ENCODE measurements at places on chromosomes 16 and 17. TPM values are rescaled to one million over a fixed set of nuclear protein-coding genes. Genes with fewer than 3 reads are reported as not detected.

DNA sequence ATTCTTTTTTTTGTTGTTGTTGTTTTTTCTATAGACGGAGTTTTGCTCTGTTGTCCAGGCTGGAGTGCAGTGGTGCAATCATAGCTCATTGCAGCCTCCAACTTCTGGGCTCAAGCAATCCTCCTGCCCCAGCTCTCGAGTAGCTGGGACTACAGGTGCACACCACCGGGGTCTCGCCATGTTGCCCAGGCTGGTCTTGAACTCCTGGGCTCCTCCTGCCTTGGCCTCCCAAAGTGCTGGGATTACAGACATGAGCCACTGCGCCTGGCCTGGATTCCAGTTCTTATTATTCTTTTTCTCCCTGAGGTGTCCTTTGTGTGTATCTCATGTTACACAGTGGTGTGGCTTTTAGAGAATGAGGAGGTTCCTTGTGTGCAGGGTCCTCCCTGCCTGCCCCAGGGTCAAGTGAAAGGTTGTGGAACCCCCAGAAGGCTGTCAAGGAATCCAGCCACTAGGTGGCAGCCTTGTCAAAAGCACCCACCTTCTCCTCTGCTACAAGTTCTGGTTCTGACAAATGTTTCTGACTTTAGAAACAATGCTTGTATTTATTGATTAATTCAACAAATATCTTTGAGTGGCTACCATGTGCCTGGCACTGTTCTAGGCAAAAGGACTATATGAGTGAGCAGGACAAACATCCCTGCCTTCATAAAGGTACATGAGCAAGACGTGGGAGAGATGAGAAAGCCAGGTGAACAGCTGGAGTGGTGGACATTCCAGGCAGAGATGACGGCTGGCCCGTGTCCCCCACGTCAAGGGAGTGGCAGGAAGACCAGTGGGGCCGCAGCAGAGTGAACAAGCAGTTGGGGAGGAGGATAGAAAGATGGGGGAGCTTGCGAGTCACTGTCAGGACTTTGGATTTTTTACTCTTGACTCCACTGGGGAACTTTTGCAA is 112.4 kb downstream of the SPECC1 start:
- no peak overlapping the region for H3K27ac ChIP-seq
- H3K36me3 ChIP-seq: no peaks in the 10 kb centered on the region

The ADGRG3 gene
- 17.2 TPM for total RNA-seq

DNA sequence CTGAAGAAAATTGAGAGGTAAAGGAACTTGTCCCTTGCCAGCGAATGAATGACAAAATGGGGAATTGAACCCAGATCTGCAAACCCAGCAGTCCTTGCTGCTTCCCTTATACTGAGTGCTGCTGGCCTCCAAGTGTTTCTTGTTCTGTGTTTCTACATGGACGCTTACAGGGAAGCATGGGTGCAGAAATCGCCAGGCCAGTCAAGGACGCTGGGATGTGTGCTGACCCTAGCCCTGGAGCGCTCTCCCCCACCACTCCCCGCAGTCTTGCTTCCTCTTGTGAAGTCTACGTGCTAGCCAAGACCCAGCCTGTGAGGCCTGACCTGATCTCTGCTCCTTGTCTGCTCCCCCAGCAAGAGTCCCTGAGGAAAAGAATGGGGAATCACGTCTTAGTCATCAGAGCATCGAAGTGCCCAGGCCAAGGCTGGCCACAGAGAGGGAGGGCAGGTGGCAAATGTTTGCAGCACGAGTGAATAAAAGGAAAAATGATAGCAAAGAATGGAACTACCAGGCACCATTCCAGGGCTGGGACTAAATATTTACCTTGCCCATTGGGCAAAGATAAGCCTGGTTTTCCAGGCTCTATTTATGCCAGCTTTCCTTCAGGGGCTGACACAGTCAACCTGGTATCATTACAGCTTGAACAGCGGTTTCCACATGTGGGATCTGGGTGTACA is 17.4 kb downstream of the CA4 start:
- H3K36me3 ChIP-seq: no peaks in the 10 kb centered on the region
- H3K27ac ChIP-seq: peak overlapping the region; percentile 22
- no peaks in the 10 kb centered on the region for H3K27me3 ChIP-seq
- no peak overlapping the region for H3K4me3 ChIP-seq
- H3K4me1 ChIP-seq: peaks cover 65% of the 10 kb centered on the region

The OTOA gene
- 0.46 TPM for total RNA-seq

- DNase-seq: no peak
- no peaks in the 10 kb centered on the region for H3K27me3 ChIP-seq
- H3K27ac ChIP-seq: no peak overlapping the region
- no peaks in the 10 kb centered on the region for H3K36me3 ChIP-seq
Observed at GRCh38 chr16:72270531-72270930, 98.6 kb upstream of the PMFBP1 start.

DNA sequence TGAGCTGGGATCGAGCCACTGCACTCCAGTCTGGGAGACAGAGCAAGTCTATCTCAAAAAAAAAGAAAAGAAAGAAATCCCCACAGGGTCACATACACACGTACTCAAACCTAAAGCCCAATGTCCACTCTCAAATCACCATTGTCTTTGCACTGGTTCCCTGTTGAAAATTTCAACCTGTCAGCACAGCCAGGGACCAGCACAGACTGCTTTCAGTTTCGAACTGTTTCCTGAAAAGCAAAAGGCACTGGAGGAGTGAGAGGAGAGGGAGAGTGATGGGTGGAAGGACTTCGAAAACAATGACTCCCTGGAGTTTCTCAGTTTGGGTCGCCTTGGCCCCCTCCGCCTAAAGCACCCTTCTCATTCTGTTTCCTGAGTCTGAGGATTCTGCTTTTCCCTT is 9.0 kb upstream of the CD300C start:
- no peaks in the 10 kb centered on the region for H3K36me3 ChIP-seq
- no peaks in the 10 kb centered on the region for H3K27me3 ChIP-seq
- no peak overlapping the region for H3K4me3 ChIP-seq
- H3K27ac ChIP-seq: no peak overlapping the region

The NDEL1 gene
- total RNA-seq: 111 TPM

DNA sequence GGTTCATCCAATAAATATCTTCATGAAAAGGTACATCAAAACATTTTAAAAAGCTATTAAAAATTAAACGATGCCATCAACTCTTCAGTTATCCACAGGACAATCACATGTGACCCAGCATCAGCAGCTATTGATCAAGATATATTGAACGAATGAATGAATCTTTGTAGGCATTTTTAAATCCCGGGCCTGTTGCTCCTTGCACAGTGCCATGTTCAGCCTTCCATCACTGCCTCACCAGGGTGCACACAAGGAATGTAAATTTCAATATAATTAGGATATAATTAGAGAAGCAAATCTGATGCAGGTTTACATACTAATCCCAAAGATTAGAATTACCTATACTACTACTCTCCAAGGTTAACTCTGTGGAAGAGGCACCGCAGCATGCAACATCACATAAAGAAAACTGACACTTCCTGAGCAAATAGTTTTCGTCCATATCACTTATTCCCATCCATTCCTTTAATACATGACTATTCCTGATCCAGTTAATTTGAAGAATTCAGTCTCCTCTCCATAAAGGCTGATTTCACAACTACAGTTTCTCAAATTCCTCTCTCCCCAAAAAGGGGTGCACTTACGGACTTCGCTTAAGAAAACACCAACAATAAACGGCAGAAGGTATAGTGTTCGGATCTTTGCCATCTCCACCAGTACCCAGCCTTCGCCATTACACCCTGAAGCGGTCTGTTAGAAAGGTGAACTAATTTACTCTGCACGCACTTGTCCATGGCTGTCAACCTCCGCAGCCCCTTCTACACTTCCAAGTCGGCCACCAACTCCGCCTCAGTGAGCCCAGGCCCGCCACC is 938 bp downstream of the NCOR1 start:
- peaks cover 50% of the 10 kb centered on the region for H3K4me1 ChIP-seq
- no peaks in the 10 kb centered on the region for H3K36me3 ChIP-seq
- H3K27ac ChIP-seq: peak overlapping the region; percentile 98
- DNase-seq: no peak
- H3K27me3 ChIP-seq: no peaks in the 10 kb centered on the region

DNA sequence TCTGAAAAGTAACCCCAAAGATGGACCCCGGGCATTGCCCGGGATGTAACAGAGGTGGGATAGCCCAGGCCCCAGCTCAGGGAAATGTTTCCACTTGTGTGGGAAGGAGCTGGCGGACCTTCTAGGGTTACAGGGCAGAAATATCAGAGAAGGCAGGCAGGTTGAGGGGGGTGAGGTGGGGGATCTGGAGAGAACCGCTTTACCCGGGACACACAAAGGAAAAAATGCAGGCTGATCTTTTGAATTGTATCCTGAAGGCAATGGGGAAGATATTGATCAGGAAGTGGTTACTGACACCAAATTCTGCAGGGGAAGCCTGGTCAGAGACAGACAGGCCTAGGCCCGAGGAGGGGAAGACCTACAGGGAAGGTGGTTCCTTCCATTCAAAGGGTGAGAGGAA is 3.5 kb downstream of the SLC47A1 start:
- H3K27me3 ChIP-seq: peaks cover 4% of the 10 kb centered on the region
- no peak for DNase-seq
- H3K4me3 ChIP-seq: no peak overlapping the region
- H3K36me3 ChIP-seq: no peaks in the 10 kb centered on the region
- no peak overlapping the region for H3K27ac ChIP-seq

The NECAB2 gene
- total RNA-seq: not detected

GRCh38 chr17:15154618-15155017 is 110.5 kb downstream of the PMP22 start:
- no peaks in the 10 kb centered on the region for H3K36me3 ChIP-seq
- H3K27ac ChIP-seq: no peak overlapping the region
- H3K27me3 ChIP-seq: no peaks in the 10 kb centered on the region
- DNase-seq: no peak
